T-helper 22 cell (primary cell): ENCODE measurements at places on chromosomes 5 and 9.

DNA sequence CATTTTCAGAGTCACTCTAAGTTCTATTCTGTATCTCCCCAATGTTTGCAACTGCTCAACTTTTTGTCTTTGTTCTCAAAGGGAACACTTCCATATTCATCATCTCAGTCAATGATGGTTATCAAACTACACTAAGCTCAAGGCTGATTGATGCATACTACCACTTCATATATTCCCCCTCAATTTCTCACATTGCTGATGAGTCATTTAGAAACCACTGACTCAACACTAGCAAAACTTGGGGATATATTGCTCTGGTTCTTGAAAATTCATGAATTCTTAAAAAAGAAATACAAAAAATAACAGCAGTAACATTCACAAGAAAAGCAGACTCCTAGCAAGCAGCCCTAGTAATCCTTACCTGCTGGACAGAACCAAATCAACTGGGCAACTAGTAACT is 52.2 kb downstream of the ABHD17B start:
- no peak for DNase-seq

GRCh38 chr5:110956280-110956912 is 115.1 kb upstream of the TSLP start:
- no peak for DNase-seq

- DNase-seq = no peak
Measured at GRCh38 chr9:74281674-74282073, 215.5 kb upstream of the RORB start.

GRCh38 chr5:55864606-55865541 is 13.7 kb downstream of the IL31RA start:
- DNase-seq = no peak

DNA sequence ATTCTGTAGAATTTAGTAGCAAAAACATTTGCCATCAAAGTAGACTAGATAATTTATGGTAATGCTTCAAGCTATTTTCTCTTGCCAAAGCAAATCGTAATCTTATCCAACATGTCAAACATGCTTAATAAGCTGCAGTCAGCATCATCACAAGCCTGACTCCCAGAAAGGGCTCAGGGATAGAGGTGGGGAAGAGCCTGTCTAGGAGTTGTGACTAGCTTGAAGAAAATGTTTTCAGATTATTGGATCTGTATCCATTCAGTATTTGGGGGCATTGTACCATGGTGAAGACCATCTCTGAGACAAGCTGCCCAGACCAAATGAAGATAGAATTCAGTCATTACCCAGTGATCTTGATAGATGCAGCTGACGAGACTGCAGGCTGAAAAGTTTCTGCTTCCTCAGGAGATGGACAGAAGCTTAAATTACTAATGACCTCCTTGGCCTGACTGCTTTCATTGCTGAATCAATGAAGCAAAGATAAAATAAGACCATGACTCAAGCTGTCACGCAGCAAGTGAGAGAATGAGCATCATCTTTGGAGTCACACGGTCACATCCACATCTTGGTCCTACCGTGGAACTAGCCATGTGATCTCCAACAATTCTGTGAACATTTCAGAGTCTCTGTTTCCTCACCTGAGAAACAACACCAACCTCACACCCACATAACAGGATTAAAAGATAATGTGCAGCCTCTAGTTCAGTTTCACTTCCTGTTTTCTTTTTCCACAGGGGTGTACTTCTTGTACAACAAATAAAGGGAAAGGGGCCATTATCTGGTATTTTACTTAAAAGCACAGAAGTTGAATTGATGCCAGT is 9.4 kb downstream of the ERAP2 start:
- no peak for DNase-seq

- DNase-seq = no peak
Measured at GRCh38 chr9:16515879-16516301, 354.6 kb downstream of the BNC2 start.

GRCh38 chr9:25716220-25716872 is 38.1 kb upstream of the TUSC1 start:
- no peak for DNase-seq

GRCh38 chr9:111400564-111400898 is 70.5 kb upstream of the OR2K2 start:
- no peak for DNase-seq

DNA sequence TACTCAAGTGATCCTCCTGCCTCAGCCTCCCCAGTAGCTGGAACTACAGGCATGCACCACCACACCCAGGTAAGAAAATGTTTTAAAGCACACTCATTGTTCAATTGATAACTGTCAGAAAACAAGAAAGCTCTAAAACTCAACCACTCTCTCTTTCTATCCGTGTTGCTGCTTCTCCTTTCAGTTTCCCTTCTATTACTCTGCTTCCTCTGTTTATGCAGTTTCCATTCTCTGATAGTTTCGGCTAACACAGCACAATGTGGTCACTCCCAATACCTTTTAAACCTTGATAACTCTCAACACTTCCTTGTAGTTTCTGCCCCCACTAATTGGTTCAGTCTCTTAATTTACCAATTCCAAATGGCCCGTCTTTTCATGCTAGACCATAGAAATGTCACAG is 59.2 kb upstream of the NR4A3 start:
- DNase-seq = no peak

DNA sequence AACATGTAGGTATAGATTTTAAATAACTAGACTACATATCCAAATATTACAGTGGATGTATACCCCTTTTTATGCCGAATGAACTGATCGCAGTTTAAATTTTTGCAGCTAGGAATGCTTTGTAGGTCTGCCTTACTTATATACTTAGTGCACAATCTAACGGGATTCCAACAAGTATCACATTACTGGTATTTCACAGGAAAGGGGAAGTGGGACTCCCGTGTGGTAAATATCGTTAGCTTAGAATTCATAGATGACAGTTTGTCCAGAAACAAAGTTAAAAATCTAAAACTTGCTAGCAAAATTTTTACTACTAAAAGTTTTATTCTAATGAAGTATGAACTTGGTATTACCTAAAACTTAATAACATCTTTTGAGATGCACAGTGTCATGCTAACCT is 193.5 kb upstream of the TLX3 start:
- no peak for DNase-seq

DNA sequence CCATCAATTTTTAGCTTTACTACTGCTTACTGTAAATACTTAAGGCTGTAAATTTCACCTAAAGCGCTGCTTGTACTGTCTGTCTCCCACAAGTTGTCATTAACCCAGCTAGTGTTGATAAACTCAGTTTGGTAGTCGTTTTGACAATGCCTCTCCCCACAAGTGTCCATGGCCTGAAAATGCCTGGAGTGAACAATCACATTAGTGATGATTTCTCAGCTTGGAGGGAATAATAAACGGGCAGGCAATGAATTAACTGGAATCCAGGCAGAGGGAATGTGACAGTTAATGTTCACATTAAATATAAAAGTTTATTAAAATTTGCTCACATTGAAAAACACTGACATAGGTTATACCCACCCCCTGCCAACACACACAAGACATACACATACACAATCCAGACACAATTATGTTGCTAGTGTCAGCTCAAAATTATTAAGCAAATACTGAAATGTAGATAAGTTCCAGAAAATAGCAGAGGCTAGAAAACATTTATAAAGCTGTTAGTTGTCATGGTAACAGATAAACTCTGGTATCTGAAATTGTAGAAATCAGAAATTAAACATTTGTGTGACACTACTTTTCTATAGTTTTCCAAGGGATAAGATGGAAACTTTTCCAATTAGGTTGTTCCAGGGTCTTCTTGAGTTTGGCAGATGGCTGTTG is 341.9 kb downstream of the DIRAS2 start:
- no peak for DNase-seq

GRCh38 chr5:112594095-112594850 is 143.4 kb upstream of the APC start:
- DNase-seq = no peak

DNA sequence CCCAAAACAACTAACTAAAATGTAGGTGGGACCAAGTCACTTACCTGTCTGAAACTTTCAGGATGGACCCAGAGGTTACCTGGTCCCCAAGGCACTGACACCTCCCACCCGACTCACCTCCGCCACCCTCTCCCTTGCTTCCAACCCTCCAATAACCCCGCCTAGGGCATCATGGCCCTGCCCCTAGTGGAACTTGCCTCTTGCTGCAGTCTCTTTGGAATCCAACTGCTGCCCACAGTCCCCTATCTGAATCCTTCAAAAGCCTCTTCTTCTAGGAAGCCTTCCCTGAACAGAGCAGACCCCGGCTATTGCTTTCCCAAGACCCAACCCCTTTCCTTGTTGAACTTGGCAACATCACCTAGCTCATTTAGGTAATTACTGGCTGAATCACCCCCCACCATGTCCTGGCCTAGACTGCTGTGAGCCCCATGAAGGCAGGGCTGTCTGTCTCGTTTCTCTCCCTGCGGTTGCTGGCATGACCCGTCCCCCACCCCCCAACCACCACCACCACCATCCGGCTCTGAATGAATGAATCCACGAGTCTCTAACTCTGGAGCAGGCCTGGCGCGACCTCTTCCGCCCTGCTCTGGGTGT is 9.4 kb downstream of the CRB2 start:
- no peak for DNase-seq

- DNase-seq = no peak
Measured at GRCh38 chr5:82314964-82315758, 37.0 kb upstream of the RPS23 start.

- DNase-seq = peak; percentile 71
Measured at GRCh38 chr9:97906236-97906831, 16.0 kb downstream of the TRMO start.

DNA sequence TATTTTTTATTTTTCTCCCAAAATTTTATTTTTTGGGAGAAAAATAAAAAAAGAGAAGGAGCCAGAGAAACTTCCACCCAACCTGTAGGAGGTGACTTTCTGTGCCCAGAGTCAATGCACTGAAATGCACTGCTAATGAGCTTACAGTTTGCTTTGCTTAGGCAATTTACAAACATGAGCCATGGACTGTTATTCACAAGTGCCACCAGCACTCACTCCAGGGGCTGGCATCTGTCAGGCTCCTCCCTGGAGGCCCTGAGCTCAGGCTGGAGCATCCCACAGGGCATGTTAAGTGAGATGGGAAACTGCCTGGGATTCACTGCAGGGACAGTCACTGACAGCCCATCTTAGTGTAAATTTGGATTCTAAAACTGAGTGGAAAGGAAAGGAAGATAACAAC is 74.9 kb downstream of the FANCC start:
- DNase-seq = no peak

GRCh38 chr9:114112778-114113584 is 13.9 kb upstream of the KIF12 start:
- no peak for DNase-seq

DNA sequence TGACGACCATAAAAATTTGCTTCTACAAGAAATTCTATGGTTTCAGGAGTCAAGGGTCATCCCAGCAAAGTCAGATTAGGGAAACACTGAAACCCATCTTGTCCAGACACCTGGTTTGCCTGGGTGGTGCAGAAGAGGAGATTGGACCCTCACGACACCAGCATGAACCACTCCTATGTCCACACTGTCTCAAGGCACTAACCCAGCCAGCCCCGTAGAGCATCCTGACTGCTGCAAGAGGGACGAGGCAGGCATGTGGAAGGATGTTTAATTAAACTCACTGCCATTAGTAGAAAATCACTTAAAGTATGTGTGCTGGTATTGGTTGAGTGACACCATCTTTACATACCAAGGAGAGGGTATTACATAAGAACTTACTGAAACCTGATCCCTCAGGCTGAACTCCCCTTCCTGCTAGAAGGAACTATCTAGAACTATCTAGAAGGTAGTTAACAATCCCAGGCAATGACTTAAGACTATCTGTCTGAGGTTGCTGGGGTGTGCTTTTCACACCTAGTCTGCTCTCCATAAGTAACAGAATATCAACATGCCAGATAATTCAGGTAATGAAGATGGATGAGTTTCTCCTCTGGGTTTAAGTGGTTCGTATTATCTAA is 93.6 kb downstream of the SEMA6A start:
- DNase-seq = no peak

DNA sequence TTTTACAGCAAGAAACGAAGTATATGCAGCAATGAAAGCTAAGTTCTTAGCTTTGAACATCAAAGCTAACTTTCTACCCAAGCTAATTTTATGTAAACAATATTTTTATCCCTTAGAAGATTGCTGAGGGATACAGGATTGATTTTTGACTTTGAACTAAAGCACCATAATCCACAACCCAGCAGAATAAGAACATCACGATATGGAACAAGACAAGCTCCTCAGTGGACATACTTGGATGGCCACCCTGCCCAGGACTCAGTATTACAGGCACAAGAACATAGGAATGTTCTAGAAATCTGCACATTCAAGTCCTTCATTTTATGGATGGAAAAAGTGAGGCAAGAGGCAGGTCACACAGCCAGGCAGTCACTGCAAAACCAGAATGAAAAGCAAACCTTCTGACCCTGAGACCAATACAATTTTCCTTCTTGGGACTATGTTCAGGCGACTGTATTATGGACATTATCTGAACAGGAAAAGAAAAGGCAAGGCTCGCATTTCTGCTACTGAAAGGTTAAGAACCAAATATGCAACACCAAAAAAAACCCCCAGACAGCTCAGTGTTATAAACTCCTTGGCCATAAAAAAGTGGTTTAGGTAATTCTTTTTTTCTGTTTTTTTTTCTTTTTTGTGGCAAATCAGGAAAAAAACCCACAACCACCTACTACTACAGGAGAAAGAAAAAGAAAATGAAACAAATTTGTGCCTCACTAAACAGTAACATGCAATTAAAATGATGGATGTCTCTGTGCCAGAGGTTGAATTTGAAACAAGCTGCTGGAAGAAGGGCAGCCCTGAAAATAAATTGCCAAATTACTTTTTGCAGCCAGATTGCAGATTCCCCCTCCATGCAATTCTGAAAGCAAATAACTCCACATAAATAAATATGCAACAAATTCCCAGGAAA is 25.4 kb downstream of the EPB41L4B start:
- no peak for DNase-seq

GRCh38 chr5:147442224-147442623 is 67.6 kb downstream of the DPYSL3 start:
- no peak for DNase-seq

DNA sequence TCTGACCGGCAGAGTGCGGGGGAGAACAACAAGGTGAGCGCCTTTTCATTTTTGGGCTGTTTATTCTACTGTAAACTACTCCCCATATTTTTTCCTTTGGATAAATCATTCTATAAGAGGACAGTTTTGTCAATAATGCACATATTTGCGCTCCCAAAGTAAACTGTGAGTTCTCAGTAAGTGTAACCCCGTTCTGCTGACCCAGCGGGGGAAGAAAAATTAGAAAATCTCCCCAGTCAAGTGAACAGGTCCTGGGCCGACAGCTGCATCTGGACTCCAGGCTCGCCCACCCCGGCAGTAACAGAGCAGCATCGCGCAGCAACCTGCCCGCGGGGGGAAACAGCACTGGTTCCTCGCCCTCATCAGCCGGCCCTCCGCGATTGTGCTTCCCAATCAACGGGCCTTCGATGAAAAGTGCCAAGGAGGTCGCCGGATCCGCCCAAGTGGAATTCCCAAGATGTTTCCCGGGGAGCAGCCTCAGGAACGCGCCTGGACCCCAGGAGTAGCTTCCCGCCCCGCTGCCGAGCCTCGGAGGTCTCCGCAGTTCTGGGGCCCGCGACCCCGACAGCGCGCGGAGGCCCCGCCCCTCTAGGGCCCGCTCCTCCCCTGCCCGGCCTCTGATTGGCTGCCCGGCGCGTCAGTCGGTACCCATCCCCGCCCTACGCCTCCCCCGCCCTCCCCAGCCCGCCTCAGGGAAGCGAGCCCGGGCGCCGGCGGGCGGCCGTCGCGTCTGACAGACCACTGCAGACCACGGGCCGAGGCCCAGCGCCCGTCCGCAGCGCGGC is at the start of gene OTULINL:
OTULINL (plus strand) TSS at position 687 of the 785 bp plus-strand sequence. CDS start 103 bp downstream, outside the sequence.
- peak; percentile 73 for DNase-seq

GRCh38 chr9:131008909-131009618 is at the start of gene LAMC3:
Gene LAMC3 (plus strand): TSS chr9:131009174. CDS start chr9:131009215, 41 bp downstream.
- DNase-seq = no peak

- DNase-seq = no peak
Measured at GRCh38 chr9:77956555-77956954, 75.1 kb downstream of the GNAQ start.
